Stimulated activated CD4-positive, alpha-beta T cell treated with anti-CD3 and anti-CD28 coated beads, Interleukin-12 subunit alpha, Interleukin-12 subunit beta, amount 100 ng/mL, for 48 hours (primary cell): ENCODE measurements at places on chromosomes 3 and 15.

GRCh38 chr15:60964527-60964926, 264.6 kb downstream of the RORA start:
- no peak for DNase-seq

GRCh38 chr15:48121849-48122248, 1.1 kb downstream of the SLC24A5 start:
- no peak for DNase-seq

- no peak for DNase-seq
Observed at GRCh38 chr3:152357587-152357986, 88.9 kb downstream of the MBNL1 start.

- no peak for DNase-seq
Observed at GRCh38 chr3:33364531-33365128, 75.6 kb downstream of the UBP1 start.

DNA sequence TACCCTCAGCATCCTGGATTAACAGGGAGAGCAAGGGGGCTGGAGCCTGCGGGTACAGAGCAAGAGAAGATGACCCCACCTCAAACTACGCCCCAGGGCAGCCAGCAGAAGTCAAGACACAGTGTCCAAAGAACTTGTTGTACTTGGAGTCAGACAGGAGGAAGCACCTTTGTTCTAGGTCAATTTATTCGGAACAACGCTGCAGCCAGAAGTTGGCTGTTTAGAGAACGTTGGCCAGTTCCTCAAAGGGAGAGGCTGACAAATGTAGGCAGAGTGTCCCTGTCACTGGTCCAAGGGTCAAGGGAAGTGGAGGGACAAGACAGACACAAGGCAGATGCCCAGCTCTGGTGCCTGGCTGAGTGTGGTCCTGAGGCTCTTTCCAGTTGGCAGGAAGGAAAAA, 32.1 kb upstream of the PIAS1 start:
- no peak for DNase-seq

- no peak for DNase-seq
Observed at GRCh38 chr3:194472290-194472920, 14.4 kb downstream of the ATP13A3 start.

DNA sequence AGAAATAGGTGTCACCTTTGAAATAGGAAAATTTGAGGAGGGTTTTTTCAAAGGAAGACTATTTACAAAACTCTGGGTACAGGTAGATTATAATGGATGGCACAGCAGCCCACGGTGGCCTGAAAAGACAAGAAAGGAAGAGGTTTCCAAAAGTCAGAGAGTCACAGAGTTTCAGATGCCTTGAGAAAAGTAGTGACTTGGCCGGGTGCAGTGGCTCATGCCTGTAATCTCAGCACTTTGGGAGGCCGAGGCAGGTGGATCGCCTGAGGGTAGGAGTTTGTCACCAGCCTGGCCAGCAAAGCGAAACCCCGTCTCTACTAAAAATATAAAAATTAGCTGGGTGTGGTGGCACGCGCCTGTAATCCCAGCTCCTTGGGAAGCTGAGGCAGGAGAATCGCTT, 35.2 kb downstream of the OSTN start:
- DNase-seq, result no peak

DNA sequence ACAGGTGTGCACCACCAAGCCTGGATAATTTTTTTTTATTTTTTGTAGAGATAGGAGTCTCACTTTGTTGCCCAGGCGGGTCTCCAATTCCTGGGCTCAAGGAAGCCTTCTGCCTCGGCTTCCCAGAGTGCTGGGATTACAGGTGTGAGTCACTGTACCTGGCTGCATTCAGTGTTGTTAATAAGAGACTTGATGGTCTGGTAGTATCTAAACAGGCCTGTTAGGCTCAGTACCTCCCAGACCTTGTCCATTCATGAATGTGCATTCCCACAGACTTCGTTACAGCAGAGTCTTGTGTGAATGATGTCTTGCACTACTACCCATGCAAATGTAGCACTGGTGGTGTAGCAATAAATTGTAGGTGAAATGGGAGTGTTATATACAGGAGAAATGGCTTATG, 17.7 kb downstream of the CMTM8 start:
- no peak for DNase-seq

DNA sequence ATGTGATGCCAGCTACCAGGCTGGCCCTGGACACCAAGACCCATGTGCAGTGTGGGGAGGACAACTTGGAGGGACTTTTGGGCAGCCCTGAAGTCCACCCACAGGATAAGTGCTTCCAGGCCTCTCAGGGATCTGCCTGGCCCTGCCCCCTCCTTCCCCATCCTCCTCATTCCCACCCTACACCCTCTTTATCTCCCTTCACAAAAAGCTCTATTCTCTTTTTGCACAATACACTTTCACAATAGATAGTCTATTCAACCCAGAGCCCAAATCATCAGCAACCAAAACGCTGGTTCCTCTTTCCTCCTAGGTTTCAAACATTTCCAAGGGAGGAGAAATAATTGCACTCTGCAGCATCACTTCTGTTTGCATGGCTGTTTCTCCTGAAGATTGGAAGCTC, 7.8 kb upstream of the ZNF710 start:
- no peak for DNase-seq

- DNase-seq, result no peak
Observed at GRCh38 chr15:100245487-100245820, 96.3 kb downstream of the ADAMTS17 start.

DNA sequence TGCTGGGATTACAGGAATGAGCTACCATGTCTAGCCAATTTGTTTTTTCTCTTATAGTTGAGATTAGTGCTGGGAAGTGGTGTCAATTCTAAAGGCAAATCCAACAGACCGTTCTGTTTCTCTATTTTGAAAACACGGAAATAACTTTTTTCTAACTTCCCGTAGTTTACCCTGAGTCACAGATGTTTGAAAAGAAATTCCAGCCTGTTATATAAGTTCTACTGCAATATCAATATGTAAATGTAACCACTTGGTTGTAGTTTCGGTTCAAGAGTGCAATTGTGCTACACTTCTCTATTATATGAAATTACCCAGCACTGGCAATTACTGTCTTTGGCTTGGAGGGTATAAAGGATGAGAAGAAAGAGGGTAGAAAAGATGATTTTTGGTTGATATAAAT, 22.3 kb upstream of the GNB4 start:
- no peak for DNase-seq

DNA sequence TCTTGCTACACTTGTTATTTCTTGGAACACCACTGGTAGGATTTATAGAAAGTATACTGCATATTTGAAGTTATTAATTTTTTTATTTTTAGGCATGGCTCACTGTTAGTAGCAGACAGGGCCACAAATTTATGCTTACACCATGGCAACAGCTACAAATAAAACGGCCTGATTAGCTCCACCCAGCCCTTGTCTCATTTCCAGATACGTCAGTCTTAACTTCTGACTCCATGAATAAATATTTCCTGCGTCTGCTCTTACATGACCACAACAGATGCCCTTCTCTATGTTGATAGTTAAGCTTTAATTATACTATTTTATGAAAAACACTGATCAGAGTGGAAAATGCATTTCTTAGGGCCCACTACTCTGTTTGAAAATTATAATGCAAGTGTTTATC, 62.3 kb upstream of the CPOX start:
- no peak for DNase-seq

- no peak for DNase-seq
Observed at GRCh38 chr15:61049028-61049427, 180.1 kb downstream of the RORA start.

DNA sequence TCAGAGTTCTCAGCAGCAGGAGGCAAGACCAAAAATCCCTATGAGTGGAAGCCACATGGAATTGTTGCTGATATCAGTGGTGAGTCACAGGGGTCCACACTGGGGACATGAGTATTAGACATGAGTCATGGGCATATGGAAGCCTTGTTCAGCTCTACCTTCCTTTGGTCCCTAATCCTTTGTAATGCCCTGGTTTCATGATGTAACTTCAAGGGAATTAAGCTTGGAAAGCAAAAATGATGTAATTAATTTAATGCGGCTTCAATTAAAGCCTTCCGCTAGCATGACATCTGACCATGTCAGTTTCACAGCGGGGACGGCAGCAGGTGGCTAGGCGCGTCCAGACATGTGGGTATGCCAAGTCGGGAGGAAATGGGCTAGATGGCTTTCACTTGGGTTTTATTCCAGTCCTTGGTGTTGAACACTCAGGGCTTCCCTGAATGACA, 176.1 kb upstream of the RGMA start:
- DNase-seq, result no peak

DNA sequence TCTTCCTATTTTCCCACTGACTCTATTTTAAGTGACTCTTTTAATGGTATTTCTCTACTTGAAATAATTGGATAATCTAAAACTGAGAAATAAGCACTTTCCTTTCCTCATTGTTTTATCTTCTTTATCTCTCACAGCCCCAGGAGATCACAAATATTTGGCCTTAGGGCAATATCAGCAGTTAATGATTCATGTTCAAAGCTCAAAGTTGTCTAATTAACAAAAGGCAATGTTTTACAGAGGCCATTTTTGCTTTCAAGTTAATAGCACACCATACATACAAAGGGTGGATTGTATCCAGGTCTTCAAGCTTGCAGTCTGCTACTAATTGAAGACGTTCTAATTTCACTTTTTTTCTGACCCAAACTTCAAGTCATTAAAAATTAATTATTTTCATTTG, 120.1 kb downstream of the LRRN1 start:
- no peak for DNase-seq

- DNase-seq, result no peak
Observed at GRCh38 chr3:136899622-136900158, 37.7 kb downstream of the NCK1 start.

GRCh38 chr3:180909369-180910127, 2.9 kb upstream of the FXR1 start:
- no peak for DNase-seq

GRCh38 chr3:129383292-129383860, 45.1 kb downstream of the EFCAB12 start:
- peak; percentile 14 for DNase-seq

- DNase-seq, result no peak
Observed at GRCh38 chr3:46017720-46018119, 9.6 kb downstream of the XCR1 start.

GRCh38 chr15:38176155-38176554, 76.5 kb upstream of the SPRED1 start:
- DNase-seq, result no peak

DNA sequence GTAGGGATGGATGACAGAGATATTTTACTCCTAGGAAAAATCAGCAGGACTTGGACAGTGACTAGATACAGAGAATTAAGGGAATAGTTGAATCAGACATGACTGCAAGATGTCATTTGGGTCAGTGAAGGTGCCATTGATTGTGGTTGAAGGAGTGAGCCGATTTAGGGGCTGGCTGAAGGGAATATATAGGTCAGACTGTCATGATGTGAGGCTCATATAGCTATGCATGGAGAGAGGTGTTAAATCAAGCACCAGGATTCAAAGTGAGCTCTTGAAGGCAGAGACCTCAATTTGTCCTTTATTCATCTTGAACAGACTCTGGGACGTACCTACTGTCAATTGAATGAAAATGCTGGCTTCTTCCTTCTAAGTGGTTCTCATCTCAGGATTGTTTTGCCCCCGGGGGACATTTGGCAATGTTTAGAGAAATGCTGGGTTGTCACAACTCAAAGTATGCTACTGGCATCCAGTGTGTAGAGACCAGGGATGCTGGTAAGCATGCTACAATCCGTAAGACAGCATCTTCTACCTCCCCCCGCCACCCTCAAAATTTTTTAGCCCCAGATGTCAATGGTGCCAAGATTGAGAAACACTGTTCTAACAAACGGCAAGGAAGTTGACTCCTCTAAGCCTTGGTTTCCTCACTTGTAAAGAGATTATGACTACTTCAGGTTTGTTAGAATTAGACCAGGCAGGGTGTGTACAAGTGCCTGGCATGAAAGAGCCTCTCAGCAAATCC, 7.8 kb downstream of the ATP2C1 start:
- no peak for DNase-seq

GRCh38 chr3:127457094-127457475, 133.4 kb downstream of the TPRA1 start:
- DNase-seq, result peak; percentile 14

GRCh38 chr3:29099296-29099695, 181.6 kb upstream of the RBMS3 start:
- DNase-seq, result no peak

DNA sequence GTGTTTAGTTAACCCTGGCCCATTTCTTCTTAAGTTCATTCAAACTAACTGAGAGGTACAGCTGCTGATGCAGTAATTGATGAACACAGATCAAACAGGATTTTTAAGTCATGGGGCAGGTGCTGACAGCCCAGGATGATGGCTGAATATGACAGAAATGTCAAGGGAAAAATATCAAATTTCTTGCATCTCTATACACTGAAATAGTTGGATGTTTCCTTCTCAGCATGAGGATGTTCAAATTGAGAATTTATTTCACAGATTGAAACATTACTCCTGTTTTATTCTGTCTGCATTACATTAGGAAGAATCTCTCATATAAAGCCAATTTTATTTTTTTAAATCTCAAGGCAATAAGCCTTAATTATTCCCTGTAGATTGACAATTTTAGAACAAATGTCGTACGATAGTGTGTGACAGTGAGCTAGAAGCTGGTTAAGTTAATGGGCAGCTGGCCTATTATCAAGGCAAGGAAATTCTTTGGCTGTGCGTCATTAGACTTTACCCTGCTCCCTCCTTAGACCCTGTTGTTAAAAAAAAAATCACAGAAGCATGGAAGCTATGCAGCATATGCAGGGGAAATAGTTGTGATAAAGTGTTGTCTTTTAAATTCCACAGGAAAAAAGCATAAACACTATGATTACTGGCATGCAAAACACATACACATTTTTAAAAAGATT, 183.8 kb upstream of the KCNMB2 start:
- no peak for DNase-seq

GRCh38 chr15:99124641-99125040, 19.8 kb downstream of the SYNM start:
- no peak for DNase-seq

GRCh38 chr3:126351086-126351770, 6.0 kb downstream of the KLF15 start:
- DNase-seq, result no peak

GRCh38 chr3:9332250-9333030, 30.4 kb upstream of the THUMPD3 start:
- no peak for DNase-seq

DNA sequence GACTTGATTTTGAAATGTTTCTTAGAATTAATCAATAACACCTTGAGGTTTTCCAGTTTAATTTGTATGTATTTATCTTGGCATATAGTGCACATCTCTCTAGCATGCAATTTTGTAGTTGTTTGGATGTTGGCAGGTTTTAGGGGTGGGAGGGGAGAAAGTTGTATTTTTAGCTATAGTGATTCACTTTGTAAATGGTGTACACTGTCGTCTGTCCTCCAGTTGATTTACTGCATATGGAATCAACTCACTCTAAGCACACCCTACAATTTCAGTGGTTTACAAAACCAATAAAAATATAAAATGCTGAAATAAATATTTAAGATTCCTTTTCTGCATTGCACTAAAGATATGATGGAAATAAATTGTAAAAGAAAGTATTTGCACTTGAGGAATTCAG, 199.1 kb downstream of the CDIN1 start:
- DNase-seq, result no peak
